Stimulated activated CD8-positive, alpha-beta memory T cell treated with anti-CD3 and anti-CD28 coated beads, Interleukin-15, amount 100 ng/mL, for 24 hours (primary cell): ENCODE measurements at places on chromosomes 4 and X.
A peak's percentile ranks its signal among the peaks of the same experiment; 100 is the strongest.

DNA sequence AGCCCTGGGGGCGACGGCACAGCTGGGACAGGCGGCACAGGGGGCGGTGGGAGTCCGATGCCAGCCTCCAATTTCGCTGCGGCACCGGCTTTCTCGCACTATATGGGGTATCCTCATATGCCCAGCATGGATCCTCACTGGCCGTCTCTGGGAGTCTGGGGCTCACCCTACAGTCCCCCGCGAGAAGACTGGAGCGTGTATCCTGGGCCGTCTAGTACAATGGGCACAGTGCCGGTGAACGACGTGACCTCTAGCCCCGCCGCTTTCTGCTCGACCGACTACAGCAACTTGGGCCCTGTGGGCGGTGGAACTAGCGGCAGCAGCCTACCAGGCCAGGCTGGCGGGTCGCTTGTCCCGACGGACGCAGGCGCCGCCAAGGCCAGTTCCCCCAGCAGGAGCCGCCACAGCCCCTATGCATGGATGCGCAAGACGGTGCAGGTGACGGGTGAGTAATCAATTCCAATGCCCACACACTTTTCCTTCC lies 500 bp downstream of the CDX4 start:
- no peak for DNase-seq

GRCh38 chrX:118975831-118976598 lies 1.6 kb downstream of the LONRF3 start:
- DNase-seq = peak; percentile 14

- no peak for DNase-seq
These were observed 270.2 kb downstream of the PAPSS1 start for GRCh38 chr4:107449611-107450369.

DNA sequence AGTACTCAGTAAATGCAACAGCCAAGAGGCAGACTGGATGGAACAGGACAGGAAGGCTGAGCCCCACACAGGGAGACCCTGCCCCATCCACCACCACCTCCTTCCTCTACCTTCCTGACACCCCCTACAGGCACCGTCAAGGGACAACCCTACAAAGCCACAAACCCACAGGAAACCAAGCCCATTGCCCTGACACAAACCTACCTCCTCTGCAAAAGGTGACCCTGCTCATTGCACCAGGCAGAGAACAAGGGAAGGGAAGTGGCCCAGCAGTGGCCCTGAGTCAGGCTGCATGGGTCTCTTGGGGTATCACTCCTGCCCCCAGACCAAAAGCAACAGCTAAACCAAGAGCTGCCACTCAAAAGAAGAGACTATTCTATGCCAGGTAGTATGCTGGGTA lies 21.0 kb downstream of the JAKMIP1 start:
- DNase-seq = no peak

GRCh38 chr4:170656506-170656905 lies 566.8 kb upstream of the AADAT start:
- DNase-seq = no peak

DNA sequence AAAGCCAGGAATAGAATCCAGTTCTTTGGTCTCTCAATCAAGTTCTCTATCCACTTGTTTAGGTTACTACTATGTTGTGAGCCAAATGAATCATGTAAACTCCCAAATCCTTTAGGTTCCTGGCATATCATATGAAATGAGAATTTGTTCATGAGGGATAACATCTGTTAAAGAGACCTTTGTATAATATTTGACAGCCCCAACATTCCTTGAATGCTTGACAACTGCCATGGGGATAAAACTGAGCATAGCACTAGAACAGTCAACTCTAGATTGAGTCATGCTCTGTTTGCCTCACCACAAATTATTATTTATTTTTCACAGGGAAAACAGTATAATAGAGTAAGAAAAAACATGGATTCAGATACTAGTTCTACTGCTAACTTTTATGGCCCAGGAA lies 93.3 kb downstream of the NAA11 start:
- DNase-seq = no peak

- no peak for DNase-seq
These were observed 783 bp downstream of the BEX2 start for GRCh38 chrX:103309860-103310554.

GRCh38 chr4:83490876-83491450 lies 6.1 kb upstream of the ABRAXAS1 start:
- DNase-seq = no peak

- DNase-seq = no peak
These were observed 61.5 kb upstream of the ADRA2C start for GRCh38 chr4:3704669-3705068.

GRCh38 chr4:108861334-108861733 lies 98.5 kb upstream of the ETNPPL start:
- DNase-seq = no peak

DNA sequence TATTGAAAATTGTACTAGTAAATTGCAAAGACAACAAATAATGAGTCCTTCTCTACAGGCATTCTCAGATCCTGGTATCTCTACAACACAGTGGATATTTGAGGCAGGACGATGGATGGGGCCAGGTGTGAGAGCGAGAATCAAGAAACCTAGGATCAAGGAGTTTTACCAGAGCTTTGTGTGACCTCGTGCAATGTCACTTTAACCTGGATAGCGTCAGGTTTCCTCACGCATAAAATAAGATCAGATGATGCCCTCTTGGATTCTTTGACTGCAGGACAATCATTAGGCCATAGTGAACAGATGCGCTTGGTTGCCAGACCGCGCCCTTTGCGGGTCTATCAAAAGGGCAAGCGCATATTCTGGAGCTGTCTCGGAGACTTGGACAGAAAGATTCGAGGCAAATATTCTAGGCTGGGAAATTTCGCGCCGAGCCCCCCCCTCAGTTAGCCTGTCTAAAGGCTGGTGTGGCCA lies 66.6 kb downstream of the FBXO8 start:
- DNase-seq = no peak
